Activated CD4-positive, alpha-beta T cell treated with anti-CD3 and anti-CD28 coated beads, Interleukin-2, amount 10 ng/mL, durations not matched to agents 24 days and 14 days (primary cell): ENCODE measurements at places on chromosomes 7 and 10.

GRCh38 chr10:79926037-79926436, 22.9 kb downstream of the SFTPD start:
- peak; percentile 52 for DNase-seq
- H3K27me3 ChIP-seq: peaks cover 19% of the 10 kb centered on the region
- H3K27ac ChIP-seq: no peak overlapping the region
- H3K4me3 ChIP-seq: no peak overlapping the region
- H3K4me1 ChIP-seq: peaks cover 12% of the 10 kb centered on the region

DNA sequence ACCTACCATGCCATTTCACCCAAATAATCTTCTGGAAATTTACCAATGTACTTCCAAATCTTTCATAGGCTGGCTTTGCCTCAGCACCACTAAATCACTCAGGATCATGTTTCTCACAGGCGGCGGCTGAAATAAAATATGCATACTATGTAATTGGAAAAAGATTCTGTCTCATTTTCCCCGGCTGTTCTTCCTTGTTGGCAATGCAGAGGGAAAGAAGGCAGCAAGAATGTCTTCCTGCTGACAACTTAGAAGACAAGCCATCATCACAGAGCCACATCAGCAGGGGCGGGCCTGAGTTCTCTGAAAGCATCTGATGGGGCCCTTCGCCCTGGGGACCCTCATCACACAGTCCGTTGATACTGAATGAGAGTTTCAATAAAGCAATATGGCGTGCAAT, 39.2 kb upstream of the COL1A2 start:
- no peak overlapping the region for H3K4me3 ChIP-seq
- H3K4me1 ChIP-seq: no peaks in the 10 kb centered on the region

GRCh38 chr10:78650122-78650521, 418.6 kb upstream of the ZMIZ1 start:
- H3K4me1 ChIP-seq: no peaks in the 10 kb centered on the region
- H3K4me3 ChIP-seq: no peak overlapping the region
- no peaks in the 10 kb centered on the region for H3K36me3 ChIP-seq
- H3K27me3 ChIP-seq: peaks cover 7% of the 10 kb centered on the region
- DNase-seq: no peak
- H3K27ac ChIP-seq: no peak overlapping the region

DNA sequence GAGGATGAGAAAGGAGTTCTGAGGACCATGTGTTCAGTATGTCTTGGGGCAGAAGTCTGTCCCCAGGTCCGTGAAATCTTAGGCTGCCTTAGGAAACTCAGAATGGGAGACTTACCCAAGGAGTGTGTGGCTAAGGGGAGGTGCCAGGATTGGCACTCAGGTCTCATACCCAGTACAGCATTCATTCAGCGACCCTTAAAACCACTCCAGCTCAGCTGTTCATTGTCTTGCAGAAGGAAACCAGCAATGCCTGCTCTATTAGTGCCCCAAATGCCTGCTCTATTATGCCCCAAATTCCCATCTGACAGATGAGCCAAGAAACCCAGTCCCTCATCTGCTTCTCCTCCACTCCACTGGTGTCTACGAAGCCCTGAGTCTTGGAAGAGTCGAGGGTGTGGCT, 147.8 kb downstream of the NEURL1 start:
- DNase-seq: no peak
- H3K36me3 ChIP-seq: no peaks in the 10 kb centered on the region
- no peaks in the 10 kb centered on the region for H3K27me3 ChIP-seq

DNA sequence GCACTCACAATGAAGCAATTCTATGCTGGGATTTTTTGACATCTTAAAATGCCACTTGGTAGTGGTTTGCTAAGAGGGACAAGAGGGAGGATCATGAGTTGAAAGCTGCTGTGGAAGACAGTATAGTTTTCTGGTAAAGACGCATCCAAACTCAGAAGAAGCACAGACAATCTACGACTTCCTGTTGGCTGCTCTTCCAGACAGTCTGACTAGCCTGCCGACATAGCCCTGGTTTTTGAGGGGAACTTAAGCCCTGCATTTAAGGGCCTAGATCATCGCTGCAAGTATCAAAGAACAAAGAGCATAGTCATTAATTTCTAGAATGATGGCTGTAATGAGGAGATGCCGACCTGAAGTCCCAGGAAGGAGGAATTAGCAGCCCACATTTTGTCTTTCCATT, 99.9 kb upstream of the IKZF1 start:
- no peaks in the 10 kb centered on the region for H3K27me3 ChIP-seq
- H3K4me3 ChIP-seq: peak overlapping the region; percentile 32
- DNase-seq: peak; percentile 68
- H3K4me1 ChIP-seq: peaks cover 60% of the 10 kb centered on the region
- H3K36me3 ChIP-seq: peaks cover 5% of the 10 kb centered on the region

DNA sequence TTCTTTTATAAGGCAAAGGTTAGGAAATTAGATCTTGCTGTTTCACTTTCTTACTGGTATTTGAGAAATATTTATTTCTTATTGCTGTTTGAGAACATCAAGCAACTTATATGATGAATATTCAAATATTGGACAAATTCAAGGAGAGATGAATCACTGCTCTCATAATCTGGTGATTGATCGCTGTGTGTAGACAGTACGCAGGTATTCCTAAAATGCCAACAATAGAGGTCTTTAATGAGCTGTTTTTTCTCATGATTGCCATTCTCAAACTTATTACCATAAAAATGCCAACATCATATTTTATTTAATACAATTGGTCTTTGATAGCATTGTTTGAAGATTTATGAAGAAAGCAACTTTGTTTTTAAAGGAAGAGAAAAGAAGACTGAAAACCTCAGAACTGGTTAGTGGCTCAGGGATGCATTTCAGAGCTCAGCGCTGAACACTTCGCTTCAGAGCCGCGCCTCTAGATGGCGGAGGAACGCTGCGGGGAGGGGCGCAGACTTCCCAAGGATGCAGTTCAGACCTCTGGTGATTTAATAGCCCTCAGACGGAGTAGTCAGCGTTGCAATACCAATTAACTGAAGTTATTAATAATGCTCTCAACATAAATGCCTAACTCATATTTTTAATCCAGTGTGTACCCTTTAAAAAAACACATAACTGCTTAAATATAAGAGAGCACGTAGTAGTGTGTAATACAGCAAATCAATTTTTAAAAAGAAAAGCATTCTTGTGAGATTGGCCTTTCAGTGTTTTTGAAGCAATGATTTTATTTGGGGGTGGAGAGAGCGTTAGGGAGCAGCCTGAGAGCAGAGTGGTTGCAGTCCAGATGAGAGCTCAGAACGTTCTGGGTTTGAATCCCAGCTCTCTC, 38.5 kb upstream of the STEAP4 start:
- H3K4me3 ChIP-seq: no peak overlapping the region
- DNase-seq: peak; percentile 57

- DNase-seq: no peak
- no peaks in the 10 kb centered on the region for H3K4me1 ChIP-seq
- H3K27ac ChIP-seq: no peak overlapping the region
- H3K27me3 ChIP-seq: no peaks in the 10 kb centered on the region
- H3K4me3 ChIP-seq: no peak overlapping the region
These were observed 449.1 kb downstream of the SUGCT start for GRCh38 chr7:40583667-40584444.

- no peaks in the 10 kb centered on the region for H3K27me3 ChIP-seq
- peaks cover 17% of the 10 kb centered on the region for H3K36me3 ChIP-seq
- H3K4me1 ChIP-seq: peaks cover 87% of the 10 kb centered on the region
These were observed 7.8 kb downstream of the ITPRIP start for GRCh38 chr10:104330168-104331110.

DNA sequence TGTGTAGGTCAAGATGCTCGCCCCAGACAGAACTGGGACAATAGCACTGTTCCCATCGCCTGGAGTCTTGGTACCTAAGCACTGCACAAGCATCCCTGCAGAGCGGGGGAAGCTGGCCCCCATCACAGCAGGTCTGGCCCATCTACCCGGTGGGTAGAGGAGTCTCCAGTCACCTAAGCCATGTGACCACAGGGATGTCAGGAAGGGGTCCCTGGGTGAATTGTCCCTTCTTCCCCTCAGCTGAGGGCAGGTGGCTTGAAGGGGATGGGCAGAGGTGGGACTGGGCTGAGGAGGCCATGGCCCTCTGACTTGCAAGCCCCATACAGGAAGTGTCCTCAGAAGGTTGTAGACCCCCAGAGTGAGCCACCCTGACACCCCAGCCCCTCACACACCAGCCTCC, 39.7 kb downstream of the FRMPD2 start:
- peaks cover 4% of the 10 kb centered on the region for H3K27me3 ChIP-seq
- no peak overlapping the region for H3K4me3 ChIP-seq
- no peaks in the 10 kb centered on the region for H3K4me1 ChIP-seq
- H3K27ac ChIP-seq: no peak overlapping the region
- DNase-seq: no peak

DNA sequence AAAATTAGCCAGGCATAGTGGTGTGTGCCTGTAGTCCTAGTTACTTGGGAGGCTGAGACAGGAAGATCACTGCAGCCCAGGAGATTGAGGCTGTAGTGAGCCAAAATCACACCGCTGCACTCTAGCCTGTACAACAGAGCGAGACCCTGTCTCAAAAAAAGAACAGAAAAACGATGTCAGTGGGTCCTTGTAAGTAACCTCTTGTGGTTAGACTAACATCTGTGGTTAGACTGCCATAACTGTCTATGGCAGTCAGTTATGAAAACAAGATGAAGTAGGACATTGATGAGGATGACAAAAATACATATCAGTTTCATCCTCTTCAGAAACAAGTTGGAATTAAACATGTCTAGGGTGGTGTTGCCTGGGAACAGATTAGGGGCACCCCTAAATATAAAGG, 53.3 kb downstream of the AKAP9 start:
- no peak overlapping the region for H3K4me3 ChIP-seq
- DNase-seq: no peak
- H3K27ac ChIP-seq: no peak overlapping the region

GRCh38 chr7:130127821-130128317, 57.5 kb downstream of the KLHDC10 start:
- no peak overlapping the region for H3K27ac ChIP-seq
- H3K4me3 ChIP-seq: no peak overlapping the region
- H3K36me3 ChIP-seq: peaks cover 47% of the 10 kb centered on the region
- no peaks in the 10 kb centered on the region for H3K27me3 ChIP-seq
- DNase-seq: no peak
- no peaks in the 10 kb centered on the region for H3K4me1 ChIP-seq

- no peak overlapping the region for H3K27ac ChIP-seq
- DNase-seq: no peak
- no peak overlapping the region for H3K4me3 ChIP-seq
- H3K36me3 ChIP-seq: no peaks in the 10 kb centered on the region
- no peaks in the 10 kb centered on the region for H3K4me1 ChIP-seq
These were observed 572.9 kb upstream of the PFKP start for GRCh38 chr10:2494399-2494798.
